ENCODE measurements at places on chromosomes 3 and 15. TPM values are rescaled to one million over a fixed set of nuclear protein-coding genes. Genes with fewer than 3 reads are reported as not detected.

DNA sequence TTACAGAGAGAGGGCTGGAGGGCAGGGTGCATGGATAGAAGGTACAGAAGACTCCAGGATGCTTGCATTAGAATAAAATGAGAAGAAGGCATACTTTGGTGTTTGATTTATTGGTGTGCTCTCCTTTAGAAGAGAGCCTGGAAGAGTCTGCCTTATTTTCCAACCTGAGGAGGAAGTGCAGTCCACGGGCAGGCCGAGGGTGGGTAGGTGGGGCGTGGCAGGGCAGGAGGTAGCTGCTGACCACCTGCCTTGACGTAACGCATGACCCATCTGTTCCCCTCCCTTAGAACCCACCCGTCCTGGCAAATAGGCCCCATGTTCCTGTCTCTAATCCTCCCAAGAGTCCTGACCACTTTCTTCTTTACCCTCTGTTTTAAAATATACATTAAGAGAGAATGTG lies 222.3 kb upstream of the LYSMD4 start:
- no peak for DNase-seq

GRCh38 chr15:95059346-95059905 lies 828.1 kb downstream of the MCTP2 start:
- DNase-seq: no peak

The IP6K1 gene
- total RNA-seq: 33.7 TPM

The CYP1A2 gene
- not detected for total RNA-seq

DNA sequence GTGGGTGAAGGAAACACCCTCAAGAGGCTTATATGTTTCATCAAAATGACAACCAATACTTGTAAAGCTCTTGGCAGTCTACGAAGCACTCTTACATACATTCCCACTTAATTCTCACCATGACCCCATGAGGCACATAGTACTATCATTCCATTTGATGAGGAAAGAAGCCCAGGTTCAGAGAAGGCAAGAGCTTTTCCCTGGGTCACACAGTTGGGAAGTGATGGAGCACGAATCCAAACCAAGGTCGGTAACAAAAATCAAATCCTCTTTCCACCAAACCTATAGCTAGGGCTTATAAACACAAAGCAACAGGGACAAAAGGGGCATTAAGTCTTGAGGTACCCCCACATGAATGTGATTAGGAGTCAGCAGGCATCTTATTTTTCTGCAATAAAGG lies 187.1 kb downstream of the UACA start:
- no peak for DNase-seq

GRCh38 chr3:126672741-126673140 lies 17.8 kb upstream of the TXNRD3 start:
- DNase-seq: no peak

The FRMD5 gene
- 3.4 TPM for total RNA-seq

The ATP13A5 gene
- 0.37 TPM for total RNA-seq

DNA sequence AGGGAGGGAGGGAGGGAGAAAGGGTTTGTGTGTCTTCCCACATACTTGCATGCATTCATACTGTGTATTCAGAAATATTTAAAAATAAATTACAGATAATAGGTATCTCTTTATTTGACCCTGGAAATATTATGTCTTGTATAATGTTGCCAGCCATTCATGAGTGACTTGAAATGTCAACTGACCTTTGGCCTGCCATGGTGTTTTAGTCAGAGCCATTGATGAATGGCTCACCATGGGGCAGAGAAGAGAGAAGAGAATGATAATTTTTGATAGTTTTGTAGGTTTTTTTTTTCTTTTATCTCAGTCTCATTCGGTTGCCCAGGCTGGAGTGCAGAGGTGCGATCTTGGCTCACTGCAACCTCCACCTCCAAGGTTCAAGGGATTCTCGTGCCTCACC lies 121.2 kb downstream of the ATG7 start:
- no peak for DNase-seq

DNA sequence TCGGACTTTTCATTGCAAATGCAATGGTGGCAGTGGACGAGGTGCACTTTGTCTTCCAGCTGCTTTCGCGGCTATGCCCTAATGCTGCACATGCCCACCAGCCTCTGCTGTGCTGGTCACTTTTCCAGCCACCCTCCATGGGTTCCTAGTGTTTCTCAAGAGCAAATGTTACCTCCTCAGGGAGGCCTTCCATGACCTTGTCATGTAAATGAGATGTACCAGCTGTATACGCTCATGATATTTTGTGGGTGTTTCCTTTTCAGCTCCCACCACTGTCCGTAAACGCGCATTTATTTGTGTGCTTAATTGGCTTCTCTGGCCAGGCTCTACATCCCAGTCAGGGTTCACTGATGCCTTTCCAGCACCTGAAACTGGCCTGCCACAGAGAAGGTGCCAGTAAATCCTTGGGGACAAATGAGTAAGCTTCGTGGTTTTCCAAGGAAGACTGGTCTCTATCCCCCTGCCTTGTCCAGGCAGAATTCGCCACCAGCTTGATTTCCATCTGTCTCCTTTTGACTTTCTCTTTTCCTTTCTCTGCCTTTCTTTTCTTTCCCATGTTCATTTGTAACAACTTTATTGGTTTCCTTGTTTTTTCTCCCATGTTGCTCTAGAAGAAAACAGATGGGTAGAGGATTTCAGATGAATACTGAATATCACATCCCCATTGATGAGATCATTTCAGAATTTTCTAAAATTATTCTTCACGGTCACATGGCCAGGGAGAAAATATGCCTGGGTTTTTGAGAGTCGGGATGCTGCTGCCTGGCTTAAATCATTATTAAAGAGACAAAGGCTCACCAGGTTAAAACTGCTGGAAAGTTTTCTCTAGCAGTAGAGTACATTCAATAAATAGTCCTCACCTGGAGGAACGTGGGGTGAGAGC lies 82.5 kb downstream of the CHST2 start:
- DNase-seq: no peak

- peak; percentile 44 for DNase-seq
Observed at GRCh38 chr3:99172736-99173657, 271.5 kb upstream of the DCBLD2 start.

- DNase-seq: no peak
Observed at GRCh38 chr3:186275436-186275835, 86.6 kb downstream of the DGKG start.

DNA sequence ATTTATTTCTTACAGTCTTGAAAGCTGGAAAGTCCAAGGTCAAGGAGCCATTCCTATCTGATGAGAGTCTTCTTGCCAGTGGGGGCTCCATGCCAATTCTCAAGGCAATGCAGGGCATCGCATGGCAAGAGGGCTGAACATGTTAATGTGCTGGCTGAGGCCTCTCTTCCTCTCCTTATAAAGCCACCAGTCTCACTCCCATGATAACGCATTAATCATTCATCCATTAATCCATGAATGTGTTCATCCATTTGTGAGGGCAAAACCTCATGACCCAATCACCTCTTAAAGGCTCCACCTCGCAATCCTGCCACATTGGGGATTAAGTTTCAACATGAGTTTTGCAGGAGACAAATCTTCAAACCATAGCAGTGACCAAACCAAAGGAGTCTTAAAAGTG lies 118.3 kb downstream of the PROS1 start:
- no peak for DNase-seq

DNA sequence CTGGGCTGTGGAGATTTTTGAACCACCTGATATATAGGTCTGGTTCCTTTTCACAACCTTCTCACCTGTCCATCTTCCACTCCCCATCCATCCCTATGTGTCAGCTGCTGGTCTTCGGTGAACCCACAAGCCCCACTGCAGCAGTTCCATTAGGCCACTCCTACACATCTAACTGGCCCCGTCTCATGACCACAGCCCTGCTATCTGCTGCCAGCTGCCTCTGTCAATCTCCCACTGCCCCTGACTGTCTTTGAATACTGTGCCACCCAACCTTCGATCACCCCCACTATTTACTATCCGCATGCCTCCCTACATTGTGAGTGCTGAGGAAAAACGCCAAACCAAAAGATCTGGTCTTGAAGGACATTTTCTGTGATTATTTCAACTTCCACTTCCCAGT lies 795.4 kb downstream of the IGSF11 start:
- no peak for DNase-seq

- DNase-seq: no peak
Observed at GRCh38 chr3:66394019-66394752, 106.6 kb downstream of the LRIG1 start.

- DNase-seq: no peak
Observed at GRCh38 chr3:38152609-38153008, 12.7 kb upstream of the OXSR1 start.

The TMCO5A gene
- not detected for total RNA-seq

GRCh38 chr3:27533718-27534573 lies 49.8 kb upstream of the SLC4A7 start:
- DNase-seq: peak; percentile 25

The SLC27A2 gene
- 35.6 TPM for total RNA-seq

The SOX14 gene
- total RNA-seq: not detected

The STAB1 gene
- total RNA-seq: 41.1 TPM

- no peak for DNase-seq
Observed at GRCh38 chr3:151264605-151265004, 13.7 kb downstream of the P2RY14 start.

The HGD gene
- total RNA-seq: 37.6 TPM

DNA sequence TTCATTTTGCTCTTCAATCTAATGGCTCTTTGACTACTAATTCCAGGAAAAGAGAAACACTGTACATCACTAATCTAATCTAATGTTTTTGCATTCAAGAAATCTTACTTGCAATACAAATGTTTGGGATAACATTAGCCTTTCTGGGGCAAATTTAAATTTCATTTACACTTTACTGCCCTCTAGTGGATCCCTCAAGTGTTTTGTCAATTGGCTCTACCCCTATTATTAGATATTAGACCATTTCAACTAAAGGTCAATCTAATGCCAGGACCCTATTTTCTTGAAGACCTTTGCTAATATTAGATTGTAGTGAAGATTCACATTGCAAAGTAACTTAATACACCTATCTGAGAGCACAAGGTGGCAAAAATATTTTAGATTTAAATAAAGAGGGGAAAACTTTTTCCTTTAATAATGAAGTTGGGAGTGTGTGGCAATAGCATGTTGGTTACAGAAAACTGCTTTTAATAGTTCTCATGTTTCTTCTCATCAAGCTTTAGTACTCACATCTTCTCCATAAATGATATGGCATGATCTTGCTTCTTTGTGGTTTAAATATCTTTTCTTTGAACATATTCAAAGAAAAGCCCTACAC lies 5.0 kb downstream of the C2CD4A start:
- DNase-seq: no peak

DNA sequence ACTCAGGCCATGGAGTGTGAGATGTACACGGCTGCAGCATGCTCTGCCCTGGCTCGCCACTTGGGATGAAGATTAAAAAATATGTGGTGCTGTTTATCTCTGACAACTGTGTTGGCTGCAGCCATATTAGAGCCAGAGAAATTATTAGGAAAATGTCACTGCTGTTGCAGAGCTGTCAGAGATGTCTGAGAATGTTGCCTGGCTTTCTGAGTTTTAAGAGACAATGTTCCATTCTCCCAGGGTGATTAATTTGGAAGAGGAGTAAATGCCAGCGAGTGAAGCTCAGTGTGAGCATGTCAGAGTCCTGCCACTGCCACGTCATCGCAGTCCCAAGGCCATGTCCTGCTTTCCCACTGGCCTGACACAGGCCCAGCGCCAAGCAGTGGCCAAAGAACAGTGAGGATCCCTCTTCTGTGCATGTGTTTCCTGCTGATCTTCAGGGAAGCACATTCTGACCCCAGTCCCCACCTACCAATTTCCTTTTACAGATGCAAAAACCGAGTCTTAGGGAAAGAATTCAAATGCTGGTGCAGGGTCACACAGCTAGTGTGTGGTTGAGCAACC lies 370.9 kb downstream of the GABRG3 start:
- no peak for DNase-seq

- no peak for DNase-seq
Observed at GRCh38 chr15:79452244-79453051, 20.3 kb downstream of the MINAR1 start.

GRCh38 chr3:31133541-31133940 lies 239.1 kb upstream of the GADL1 start:
- DNase-seq: no peak

GRCh38 chr3:71183549-71183948 lies 400.0 kb downstream of the FOXP1 start:
- DNase-seq: no peak

DNA sequence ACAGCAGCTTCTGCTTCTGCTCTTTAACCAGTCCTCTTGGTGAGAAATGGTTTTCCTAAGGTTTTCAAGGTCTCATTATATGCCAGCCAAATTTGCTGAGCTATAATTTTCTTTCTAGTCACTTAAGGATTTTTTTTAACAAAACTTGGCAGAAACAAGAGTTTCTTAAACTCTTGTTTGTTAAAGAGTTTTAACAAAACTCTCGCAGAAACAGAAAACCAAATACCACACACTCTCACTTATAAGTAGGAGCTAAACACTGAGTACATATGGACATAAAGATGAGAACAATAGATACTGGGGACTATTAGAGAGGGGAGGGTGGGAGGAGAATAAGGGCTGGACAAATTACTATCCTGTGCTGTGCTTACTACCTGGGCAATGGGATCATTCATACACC lies 908.3 kb downstream of the TUSC7 start:
- DNase-seq: no peak

DNA sequence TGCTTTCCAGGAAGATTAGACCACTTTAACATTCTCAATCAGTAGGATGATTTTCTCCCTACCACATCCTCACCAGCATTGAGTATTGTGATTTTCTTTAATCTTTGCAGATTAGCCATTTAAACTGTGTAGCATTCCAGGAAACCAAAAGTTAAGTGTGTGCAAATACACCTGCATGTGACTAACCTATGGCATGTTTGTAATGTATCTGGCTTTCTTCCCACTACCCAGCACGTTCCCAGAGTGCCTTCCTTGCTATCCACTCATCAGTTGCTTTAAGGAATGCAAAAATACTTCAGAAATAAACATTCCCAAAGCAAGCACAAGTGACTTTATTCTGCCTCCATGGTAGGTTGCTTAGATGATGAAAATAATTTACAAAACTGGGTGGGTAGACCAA lies 74.2 kb downstream of the ATG7 start:
- DNase-seq: no peak

DNA sequence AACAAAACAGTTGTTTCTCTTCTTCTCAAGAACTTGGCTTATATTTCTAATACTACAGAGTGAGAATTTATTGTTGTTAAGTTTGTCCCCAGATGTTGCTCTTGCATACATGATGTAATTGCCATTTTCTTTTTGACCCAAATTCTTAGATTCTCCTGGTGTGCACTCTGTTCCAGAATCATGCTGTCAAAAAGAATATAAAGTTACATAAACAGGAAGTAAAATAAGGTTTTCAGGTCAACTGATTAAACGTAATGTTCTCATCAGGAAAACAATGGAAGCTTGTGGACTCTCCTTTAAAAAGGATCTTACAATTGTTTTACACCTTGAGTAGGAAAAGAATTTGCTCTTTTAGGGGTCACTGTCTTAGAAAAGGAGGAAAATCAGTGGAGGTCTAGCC lies 121.8 kb downstream of the ADAM10 start:
- no peak for DNase-seq

GRCh38 chr3:186640929-186641328 lies 730 bp downstream of the FETUB start:
- DNase-seq: no peak

DNA sequence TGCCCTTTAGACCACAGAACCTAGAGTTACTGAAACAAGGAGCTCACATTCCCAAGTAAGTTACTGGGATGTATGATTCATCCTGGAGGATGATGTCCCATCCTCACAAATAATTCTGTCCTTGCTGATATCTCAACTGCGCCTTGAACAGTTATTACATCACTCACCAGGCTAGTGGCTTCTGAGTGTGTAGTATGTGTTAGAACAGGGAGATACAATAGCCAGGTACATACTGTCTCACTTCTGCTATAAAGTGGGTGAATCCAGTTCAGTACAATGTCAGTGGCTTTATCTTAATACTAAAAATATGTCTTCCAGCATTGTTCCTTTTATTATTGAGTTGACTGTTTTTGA lies 483.2 kb upstream of the FRG2C start:
- no peak for DNase-seq

Measured in colonic mucosa (tissue), 4 donors.